ENCODE measurements at places on chromosomes 1 and 21.

GRCh38 chr21:20527731-20528460 lies 470.3 kb upstream of the NCAM2 start:
- no peak for DNase-seq

- no peak for DNase-seq
Measured at GRCh38 chr1:86712088-86712860, 7.9 kb downstream of the SH3GLB1 start.

DNA sequence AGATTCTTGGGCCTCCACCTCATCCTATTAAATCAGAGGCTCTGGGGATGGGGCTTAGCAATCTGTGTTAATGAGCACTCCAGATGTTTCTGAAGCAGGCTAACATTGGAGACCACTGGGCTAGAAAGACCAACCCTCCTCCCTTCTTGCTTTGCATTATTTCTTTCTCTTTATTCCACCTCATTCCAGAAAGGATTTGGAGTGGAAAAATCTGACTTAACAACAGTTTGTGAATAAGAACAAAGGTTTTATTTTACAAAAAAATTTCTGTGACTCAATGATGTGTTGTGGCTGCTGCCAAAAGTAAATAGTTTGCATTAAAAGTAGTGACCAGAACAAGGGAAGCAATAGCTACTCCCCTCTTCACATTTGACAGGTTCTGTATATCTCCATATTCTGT lies 79.4 kb downstream of the TGFB2 start:
- no peak for DNase-seq

GRCh38 chr21:14833666-14834351 lies 231.0 kb downstream of the NRIP1 start:
- no peak for DNase-seq

All from activated T-helper 9 cell treated with anti-CD3 and anti-CD28 coated beads, Interleukin-2, amount 50 U/mL, for 16 hours (primary cell).